ENCODE measurements at places on chromosomes 16 and 17. TPM values are rescaled to one million over a fixed set of nuclear protein-coding genes. Genes with fewer than 3 reads are reported as not detected.

PRSS53 gene
- total RNA-seq: 3.2 TPM

DNA sequence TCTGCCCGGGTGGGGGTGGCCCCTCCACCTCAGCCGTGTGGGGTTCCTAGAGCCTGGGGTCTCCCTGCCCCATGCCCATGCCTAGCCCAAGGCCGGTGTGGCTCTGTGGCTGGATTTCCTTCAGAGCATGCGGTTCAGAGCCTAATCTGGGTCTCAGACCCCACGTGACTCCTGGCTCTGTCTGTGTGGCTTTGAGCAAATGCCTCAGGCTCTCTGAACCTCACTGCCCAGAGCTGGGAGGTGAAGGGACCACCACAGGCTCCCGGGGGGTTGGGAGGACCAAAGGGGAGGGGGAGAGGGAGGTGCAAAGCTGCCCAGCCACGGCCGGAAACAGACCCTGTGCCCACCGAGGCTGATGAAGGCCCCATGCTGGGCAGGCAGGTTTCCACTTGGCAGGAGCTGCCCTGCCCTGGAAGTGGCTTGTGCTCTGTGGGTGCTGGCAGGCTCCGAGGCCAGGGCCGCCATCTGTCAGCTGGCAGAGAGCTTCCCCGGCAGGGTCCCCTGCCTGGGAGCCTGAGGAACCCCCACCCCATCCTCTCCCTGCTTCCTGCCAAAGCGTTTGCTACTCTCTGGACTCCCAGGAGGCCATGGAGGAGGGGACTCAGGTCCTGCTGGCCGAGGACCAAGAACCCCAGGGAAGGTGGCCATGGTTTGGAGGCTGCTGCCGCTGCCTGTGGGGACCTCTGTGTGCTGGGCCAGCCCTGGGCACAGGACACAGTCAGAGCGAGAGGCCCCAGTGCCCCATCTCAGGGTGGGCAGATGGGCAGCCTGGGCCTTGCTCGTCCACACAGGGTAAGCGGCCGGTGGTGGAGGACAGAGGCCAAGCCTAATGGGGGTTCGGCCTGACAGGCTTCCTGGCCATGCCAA, 4.0 kb downstream of the CDH15 start:
- no peak for DNase-seq
- no peak overlapping the region for H3K4me3 ChIP-seq
- no peak overlapping the region for H3K27ac ChIP-seq
- H3K36me3 ChIP-seq: no peaks in the 10 kb centered on the region

GRCh38 chr16:63337264-63337663, 1301.0 kb upstream of the CDH8 start:
- no peak overlapping the region for H3K4me3 ChIP-seq
- H3K27ac ChIP-seq: no peak overlapping the region
- DNase-seq: no peak
- no peaks in the 10 kb centered on the region for H3K4me1 ChIP-seq
- no peaks in the 10 kb centered on the region for H3K27me3 ChIP-seq

- H3K36me3 ChIP-seq: peaks cover 2% of the 10 kb centered on the region
- H3K4me1 ChIP-seq: peaks cover 2% of the 10 kb centered on the region
- H3K4me3 ChIP-seq: no peak overlapping the region
- H3K27me3 ChIP-seq: no peaks in the 10 kb centered on the region
- no peak for DNase-seq
Measured at GRCh38 chr16:268141-269053, 7.3 kb downstream of the RGS11 start.

HES7 gene
- total RNA-seq: 2.3 TPM

- no peak overlapping the region for H3K4me3 ChIP-seq
- peaks cover 7% of the 10 kb centered on the region for H3K4me1 ChIP-seq
- no peak overlapping the region for H3K27ac ChIP-seq
- DNase-seq: no peak
- peaks cover 2% of the 10 kb centered on the region for H3K36me3 ChIP-seq
Measured at GRCh38 chr16:21285314-21285713, 7.2 kb upstream of the CRYM start.

- H3K4me3 ChIP-seq: peak overlapping the region; percentile 86
- H3K4me1 ChIP-seq: peaks cover 41% of the 10 kb centered on the region
- peaks cover 2% of the 10 kb centered on the region for H3K36me3 ChIP-seq
- no peaks in the 10 kb centered on the region for H3K27me3 ChIP-seq
Measured at GRCh38 chr17:81517009-81517338, 4.4 kb upstream of the ACTG1 start.

- H3K4me1 ChIP-seq: no peaks in the 10 kb centered on the region
- no peaks in the 10 kb centered on the region for H3K36me3 ChIP-seq
- no peak overlapping the region for H3K27ac ChIP-seq
- H3K4me3 ChIP-seq: no peak overlapping the region
Measured at GRCh38 chr16:22638393-22639206, 127.9 kb downstream of the NPIPB5 start.

DNA sequence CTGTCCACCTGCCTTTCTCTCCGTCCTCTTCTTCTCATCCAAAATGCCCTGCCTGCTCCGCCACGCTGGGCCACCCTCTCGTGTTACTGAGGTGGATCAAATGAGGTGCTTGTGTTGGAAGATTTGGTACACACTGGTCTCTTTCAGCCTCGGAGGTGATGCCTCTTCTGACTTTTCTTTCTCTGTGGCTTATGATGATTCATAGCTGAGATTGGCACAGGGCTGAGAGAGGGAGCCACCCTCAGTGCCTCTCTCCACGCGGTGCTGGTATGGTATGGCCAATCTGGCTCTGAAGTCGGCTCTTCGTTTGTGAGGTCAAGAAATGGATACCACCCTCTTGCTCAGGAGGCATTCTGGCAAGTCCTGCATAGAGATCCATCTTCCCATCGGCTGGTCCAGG, 82.4 kb downstream of the PLCG2 start:
- no peak overlapping the region for H3K4me3 ChIP-seq
- no peak overlapping the region for H3K27ac ChIP-seq
- peaks cover 26% of the 10 kb centered on the region for H3K27me3 ChIP-seq
- H3K4me1 ChIP-seq: no peaks in the 10 kb centered on the region

- no peak overlapping the region for H3K4me3 ChIP-seq
- no peaks in the 10 kb centered on the region for H3K36me3 ChIP-seq
- no peak for DNase-seq
- peaks cover 15% of the 10 kb centered on the region for H3K27me3 ChIP-seq
Measured at GRCh38 chr17:17398943-17399926, 77.6 kb upstream of the MED9 start.

DNA sequence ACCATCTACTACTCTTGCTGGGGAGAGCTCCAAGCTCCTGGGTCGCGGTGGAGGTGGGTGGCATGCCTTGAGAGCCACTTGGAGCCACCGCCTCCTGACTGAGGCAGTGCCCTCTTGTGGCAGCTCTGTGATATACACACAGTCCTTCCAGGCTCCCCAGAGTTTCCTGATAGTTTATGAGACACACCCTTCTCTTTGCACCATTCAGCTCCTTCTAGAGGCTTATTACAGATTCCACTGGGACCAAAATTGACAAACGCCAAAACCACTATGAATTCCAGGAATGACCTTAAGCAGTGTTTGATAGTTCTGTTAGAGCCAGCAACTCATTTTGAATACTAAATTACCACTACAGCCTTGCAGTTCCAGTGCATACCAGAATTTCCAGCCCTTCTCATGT, 170.1 kb upstream of the CDH13 start:
- H3K4me3 ChIP-seq: no peak overlapping the region
- H3K27ac ChIP-seq: no peak overlapping the region
- no peaks in the 10 kb centered on the region for H3K4me1 ChIP-seq
- H3K36me3 ChIP-seq: no peaks in the 10 kb centered on the region

- no peaks in the 10 kb centered on the region for H3K36me3 ChIP-seq
- peak; percentile 98 for DNase-seq
- H3K4me3 ChIP-seq: peak within 1 kb of the TSS; percentile 99
- H3K27ac ChIP-seq: peak within 1 kb of the TSS; percentile 98
- peaks cover 20% of the 10 kb centered on the region for H3K4me1 ChIP-seq
Measured at GRCh38 chr16:2682209-2683021, at the start of gene KCTD5. TSS of gene KCTD5 (plus strand) at chr16:2682523. CDS start at chr16:2682549, 26 bp downstream.

DHRS7C gene
- total RNA-seq: not detected

DNA sequence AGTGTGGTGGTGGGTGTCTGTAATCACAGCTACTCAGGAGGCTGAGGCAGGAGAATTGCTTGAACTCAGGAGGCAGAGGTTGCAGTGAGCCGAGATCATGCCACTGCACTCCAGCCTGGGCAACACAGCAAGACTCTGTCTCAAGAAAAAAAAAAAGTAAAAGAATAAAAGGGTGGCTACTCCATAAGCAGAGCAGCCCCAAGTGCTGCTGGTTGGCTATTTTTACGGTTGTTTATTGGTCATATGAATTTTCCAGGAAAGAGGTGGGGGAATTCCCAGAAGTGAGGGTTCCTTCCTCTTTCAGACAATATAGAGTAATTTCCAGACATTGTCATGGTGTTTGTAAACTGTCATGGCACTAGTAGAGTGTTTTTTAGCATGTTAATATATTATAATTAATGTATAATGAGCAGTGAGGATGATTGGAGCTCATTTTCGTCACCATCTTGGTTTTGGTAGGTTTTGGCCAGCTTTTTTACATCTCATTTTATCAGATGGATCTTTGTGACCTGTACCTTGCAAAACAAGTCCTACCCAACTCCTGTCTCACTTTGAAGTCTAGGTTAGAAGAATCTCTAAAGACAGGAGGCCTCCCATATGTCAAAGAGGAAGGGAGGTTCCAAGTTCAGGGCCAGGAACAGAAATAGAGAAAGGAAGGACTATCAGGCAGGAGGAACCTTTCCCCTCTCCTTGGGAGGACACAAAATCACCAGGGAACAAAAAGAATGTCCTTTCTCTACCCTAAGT, 39.1 kb downstream of the HOXB1 start:
- H3K4me1 ChIP-seq: no peaks in the 10 kb centered on the region
- H3K27me3 ChIP-seq: peaks cover 34% of the 10 kb centered on the region
- DNase-seq: no peak
- H3K36me3 ChIP-seq: no peaks in the 10 kb centered on the region
- H3K4me3 ChIP-seq: no peak overlapping the region

GRCh38 chr17:19298569-19299213, 61.5 kb downstream of the EPN2 start:
- no peak overlapping the region for H3K4me3 ChIP-seq
- H3K27ac ChIP-seq: no peak overlapping the region
- peaks cover 16% of the 10 kb centered on the region for H3K4me1 ChIP-seq
- H3K27me3 ChIP-seq: no peaks in the 10 kb centered on the region
- no peaks in the 10 kb centered on the region for H3K36me3 ChIP-seq

GRCh38 chr16:50884066-50884860, 142.4 kb downstream of the CYLD start:
- no peaks in the 10 kb centered on the region for H3K36me3 ChIP-seq
- peak; percentile 82 for DNase-seq
- no peak overlapping the region for H3K27ac ChIP-seq
- H3K4me1 ChIP-seq: no peaks in the 10 kb centered on the region
- H3K27me3 ChIP-seq: peaks cover 3% of the 10 kb centered on the region

GRCh38 chr17:62911114-62911513, 54.9 kb upstream of the TANC2 start:
- no peak overlapping the region for H3K27ac ChIP-seq
- DNase-seq: no peak
- no peak overlapping the region for H3K4me3 ChIP-seq
- H3K36me3 ChIP-seq: no peaks in the 10 kb centered on the region
- H3K4me1 ChIP-seq: no peaks in the 10 kb centered on the region

GRCh38 chr17:39579318-39580081, 28.2 kb downstream of the NEUROD2 start:
- no peak overlapping the region for H3K4me3 ChIP-seq
- no peaks in the 10 kb centered on the region for H3K4me1 ChIP-seq
- peaks cover 40% of the 10 kb centered on the region for H3K27me3 ChIP-seq
- no peak overlapping the region for H3K27ac ChIP-seq
- no peak for DNase-seq

GRCh38 chr17:45791935-45792334, 7.8 kb downstream of the CRHR1 start:
- DNase-seq: no peak
- no peak overlapping the region for H3K27ac ChIP-seq
- H3K4me3 ChIP-seq: no peak overlapping the region
- no peaks in the 10 kb centered on the region for H3K4me1 ChIP-seq
- H3K36me3 ChIP-seq: no peaks in the 10 kb centered on the region
- peaks cover 66% of the 10 kb centered on the region for H3K27me3 ChIP-seq

TACO1 gene
- total RNA-seq: 20.9 TPM

WWP2 gene
- total RNA-seq: 36.2 TPM

- no peaks in the 10 kb centered on the region for H3K27me3 ChIP-seq
- H3K36me3 ChIP-seq: peaks cover 3% of the 10 kb centered on the region
- peak overlapping the region; percentile 84 for H3K4me3 ChIP-seq
- peaks cover 21% of the 10 kb centered on the region for H3K4me1 ChIP-seq
- peak overlapping the region; percentile 40 for H3K27ac ChIP-seq
Measured at GRCh38 chr17:19238167-19238505, 970 bp downstream of the EPN2 start.

MYL11 gene
- not detected for total RNA-seq

DNA sequence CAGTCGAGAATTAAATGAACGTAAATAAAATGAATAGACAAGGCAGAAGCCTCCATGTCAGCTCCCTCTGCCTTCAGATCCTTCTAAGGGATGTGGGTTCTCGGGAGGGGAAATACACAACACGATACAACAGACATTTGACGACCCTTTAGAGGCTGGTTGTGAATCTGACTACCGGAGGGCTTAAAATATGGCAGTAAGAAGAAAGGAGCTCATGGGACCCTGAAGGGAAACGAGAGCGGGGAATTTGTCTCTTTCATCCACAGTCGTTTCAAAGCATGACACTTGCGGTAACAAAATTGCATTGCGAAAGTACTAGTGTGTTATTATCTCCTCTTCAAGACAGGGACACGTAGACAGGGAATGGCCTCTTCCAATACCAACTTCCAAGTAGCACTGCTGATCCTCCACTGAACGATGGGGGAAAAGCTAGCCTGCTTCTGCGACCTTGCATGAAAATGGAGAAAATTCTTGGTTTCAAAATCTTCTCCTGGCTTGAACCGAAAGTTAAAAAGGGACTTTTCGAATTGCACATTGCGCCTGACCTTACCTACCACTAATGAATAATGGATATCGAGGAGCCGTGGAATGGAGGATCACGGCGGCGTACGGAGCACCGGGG, 1.2 kb upstream of the TNRC6C start:
- H3K4me1 ChIP-seq: peaks cover 25% of the 10 kb centered on the region
- no peaks in the 10 kb centered on the region for H3K36me3 ChIP-seq
- H3K27me3 ChIP-seq: peaks cover 42% of the 10 kb centered on the region
- peak; percentile 38 for DNase-seq
- H3K4me3 ChIP-seq: peak overlapping the region; percentile 90

CSF3 gene
- not detected for total RNA-seq

- H3K27me3 ChIP-seq: no peaks in the 10 kb centered on the region
- no peaks in the 10 kb centered on the region for H3K4me1 ChIP-seq
- H3K4me3 ChIP-seq: no peak overlapping the region
- H3K36me3 ChIP-seq: no peaks in the 10 kb centered on the region
Measured at GRCh38 chr16:7351610-7352510, 19.2 kb downstream of the RBFOX1 start.

FBXO31 gene
- total RNA-seq: 34.7 TPM

ZMYND15 gene
- 0.99 TPM for total RNA-seq

- no peak overlapping the region for H3K4me3 ChIP-seq
- no peaks in the 10 kb centered on the region for H3K27me3 ChIP-seq
- H3K27ac ChIP-seq: no peak overlapping the region
- no peaks in the 10 kb centered on the region for H3K4me1 ChIP-seq
- peaks cover 50% of the 10 kb centered on the region for H3K36me3 ChIP-seq
- DNase-seq: no peak
Measured at GRCh38 chr17:62681061-62681938, 53.8 kb downstream of the MRC2 start.

CDK5R1 gene
- total RNA-seq: 1.8 TPM

RRN3 gene
- 23.8 TPM for total RNA-seq

- DNase-seq: no peak
- peaks cover 7% of the 10 kb centered on the region for H3K4me1 ChIP-seq
- peaks cover 40% of the 10 kb centered on the region for H3K36me3 ChIP-seq
- no peak overlapping the region for H3K27ac ChIP-seq
Measured at GRCh38 chr17:4008441-4009185, 44.4 kb upstream of the ATP2A3 start.

Data from osteocyte (in vitro differentiated cells).